CD4-positive, alpha-beta T cell treated with Interleukin-1 beta for 1 hour (primary cell): ENCODE measurements at places on chromosomes 16 and 17.
A peak's percentile ranks its signal among the peaks of the same experiment; 100 is the strongest.

- no peak for DNase-seq
Observed at GRCh38 chr17:50538549-50539410, 6.2 kb downstream of the EPN3 start.

DNA sequence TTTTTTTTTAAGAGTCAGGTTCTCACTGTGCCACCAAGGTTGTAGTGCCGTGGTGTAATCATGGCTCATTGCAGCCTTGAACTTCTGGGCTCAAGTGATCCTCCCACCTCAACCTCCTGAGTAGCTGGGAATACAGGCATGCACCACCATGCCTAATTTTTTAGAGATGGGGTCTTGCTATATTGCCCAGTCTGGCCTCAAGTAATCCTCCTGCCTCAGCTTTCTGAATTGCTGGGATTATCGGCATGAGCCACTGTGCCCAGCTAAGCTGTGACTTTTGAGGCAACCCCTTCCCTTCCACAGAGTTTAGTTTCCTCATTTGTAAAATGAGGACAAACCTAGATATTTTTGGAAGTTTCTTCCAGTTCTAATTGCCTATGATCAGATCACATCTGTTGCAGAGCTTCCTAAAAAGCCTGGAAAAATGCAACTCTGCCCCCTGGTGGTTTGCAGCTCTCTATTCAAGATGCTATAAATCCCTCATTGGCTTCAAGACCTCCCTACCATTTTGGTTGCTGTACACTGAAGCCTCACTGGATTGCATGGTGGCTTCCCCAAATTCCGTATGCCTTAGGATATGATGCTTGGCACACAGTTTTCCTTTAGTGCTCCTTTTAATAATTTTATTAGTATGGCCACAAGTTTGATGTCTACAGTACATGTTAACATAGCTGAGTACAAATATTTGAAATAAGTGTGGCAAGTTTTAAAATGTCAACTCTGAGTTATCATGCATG is 19.3 kb downstream of the GDE1 start:
- peak; percentile 60 for DNase-seq

GRCh38 chr16:82181461-82182185 is 11.6 kb upstream of the MPHOSPH6 start:
- DNase-seq: no peak

DNA sequence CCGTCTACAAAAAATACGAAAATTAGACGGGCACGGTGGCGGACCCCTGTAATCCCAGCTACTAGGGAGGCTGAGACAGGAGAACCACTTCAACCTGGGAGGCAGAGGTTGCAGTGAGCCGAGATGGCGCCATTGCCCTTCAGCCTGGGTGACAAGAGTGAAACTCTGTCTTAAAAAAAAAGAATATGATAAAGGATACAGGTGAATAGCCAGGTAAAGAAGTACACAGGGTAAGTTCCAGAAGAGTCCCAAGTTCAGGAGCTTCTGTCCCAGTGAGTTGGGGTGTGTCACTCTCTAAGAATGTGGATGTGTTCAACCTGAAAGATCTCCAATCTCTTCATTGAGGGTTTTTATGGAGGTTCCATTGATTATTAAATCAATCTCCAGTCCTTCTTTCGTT is 6.8 kb downstream of the TMC5 start:
- no peak for DNase-seq

DNA sequence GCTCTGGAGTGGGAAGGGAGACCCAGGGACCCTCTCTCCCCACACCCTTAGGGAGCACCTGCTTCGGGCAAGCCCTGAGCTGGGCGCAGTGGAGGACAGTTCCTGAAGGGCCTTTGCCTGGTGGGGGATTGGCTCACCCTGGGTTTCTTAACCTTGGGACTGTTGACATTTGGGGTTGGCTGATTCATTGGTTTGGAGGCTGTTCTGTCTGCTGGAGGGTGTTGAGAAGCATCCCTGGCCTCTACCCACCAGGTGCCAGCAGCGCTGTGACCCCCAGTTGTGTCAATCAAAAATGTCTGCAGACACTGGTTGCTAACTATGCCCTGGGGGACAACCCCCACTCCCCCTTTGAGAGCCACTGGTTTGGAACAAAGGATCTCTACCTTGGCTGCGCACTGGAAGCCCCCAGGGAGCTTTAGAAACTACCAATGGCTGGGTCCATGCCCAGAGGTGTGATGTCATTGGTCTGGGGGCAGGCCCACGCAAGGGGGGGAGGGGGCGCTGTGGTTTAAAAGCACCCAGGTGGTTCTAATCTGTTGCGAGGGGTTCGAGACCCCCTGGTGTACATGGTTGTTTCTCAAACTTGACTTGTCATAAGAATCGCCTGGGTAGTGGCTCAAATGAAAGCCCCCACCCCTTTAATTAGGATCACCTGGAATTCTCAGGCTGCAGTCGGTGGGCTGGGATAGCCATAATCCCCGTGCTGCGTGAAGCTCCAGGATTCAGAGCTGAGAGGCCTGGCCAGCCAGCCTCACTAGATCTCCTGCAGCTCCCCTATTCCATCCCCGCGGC is 151.9 kb upstream of the GSE1 start:
- no peak for DNase-seq

GRCh38 chr17:55434721-55435120 is 13.1 kb upstream of the MMD start:
- no peak for DNase-seq

- DNase-seq: no peak
Observed at GRCh38 chr17:77206158-77206956, 65.6 kb downstream of the SEC14L1 start.

DNA sequence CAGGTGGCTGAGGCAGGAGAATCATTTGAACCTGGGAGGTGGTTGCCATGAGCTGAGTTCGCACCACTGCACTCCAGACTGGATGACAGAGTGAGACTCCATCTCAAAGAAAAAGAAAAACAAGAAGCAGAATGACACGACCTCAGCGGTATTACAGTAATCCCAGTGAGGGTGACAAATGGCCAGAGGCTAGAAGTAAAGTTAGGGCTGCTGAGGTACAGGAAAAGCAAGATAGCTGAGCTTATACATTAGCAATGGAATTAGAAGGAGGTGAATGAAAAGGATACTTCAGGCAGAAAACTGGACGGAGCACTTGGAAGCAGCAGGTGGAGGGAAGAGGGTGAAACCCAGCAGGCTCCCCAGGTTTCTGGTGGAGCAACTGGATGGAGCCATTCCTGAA is 26.1 kb upstream of the AMZ2 start:
- no peak for DNase-seq

DNA sequence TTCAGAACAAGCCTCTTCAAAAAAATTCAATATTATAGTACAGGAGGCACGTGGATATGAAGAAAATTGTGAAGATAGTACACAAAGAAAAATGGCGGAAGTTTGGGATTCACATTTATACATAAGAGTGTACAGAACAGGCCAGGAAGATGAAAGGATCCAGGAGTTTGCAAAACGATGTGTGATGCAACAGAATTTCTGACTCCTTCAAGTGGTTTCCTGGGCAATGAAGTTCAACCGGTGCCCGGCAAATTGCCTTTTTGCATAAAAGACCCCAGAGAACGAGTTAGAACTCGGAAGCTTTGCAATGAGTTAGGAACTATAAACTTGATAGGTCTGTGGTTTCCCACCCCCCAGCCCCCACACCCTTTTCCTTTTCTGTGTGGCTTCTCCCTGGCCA is 189.1 kb downstream of the SALL1 start:
- no peak for DNase-seq

GRCh38 chr17:5582209-5583185 is 1.8 kb downstream of the NLRP1 start:
- no peak for DNase-seq
